ENCODE measurements at places on chromosomes 3 and 15. TPM values are rescaled to one million over a fixed set of nuclear protein-coding genes. Genes with fewer than 3 reads are reported as not detected.

The CFAP44 gene
- 3.2 TPM for total RNA-seq

The PDZRN3 gene
- 14.3 TPM for total RNA-seq

The STARD9 gene
- total RNA-seq: 1.6 TPM

The RTP1 gene
- under 0.01 TPM for total RNA-seq

The CHRM5 gene
- total RNA-seq: 0.15 TPM

The SCN11A gene
- total RNA-seq: under 0.01 TPM

The SLC12A1 gene
- total RNA-seq: not detected

The EPHA3 gene
- total RNA-seq: under 0.01 TPM

The CCDC54 gene
- not detected for total RNA-seq

The IGDCC3 gene
- not detected for total RNA-seq

The NOX5 gene
- 0.12 TPM for total RNA-seq

The KY gene
- 1.9 TPM for total RNA-seq

The TASOR gene
- 54.2 TPM for total RNA-seq

The DNASE1L3 gene
- not detected for total RNA-seq

The CCR8 gene
- not detected for total RNA-seq

The TRIM42 gene
- not detected for total RNA-seq

The ENTPD3 gene
- not detected for total RNA-seq

The IL17RE gene
- total RNA-seq: 0.23 TPM

The RAB8B gene
- total RNA-seq: 78.3 TPM

The CYP1A2 gene
- not detected for total RNA-seq

Data from smooth muscle cell of the coronary artery (primary cell).